ENCODE measurements at places on chromosomes 11 and 22. TPM values are rescaled to one million over a fixed set of nuclear protein-coding genes. Genes with fewer than 3 reads are reported as not detected.

IFT27 gene
- 9.2 TPM for total RNA-seq

OR8G5 gene
- total RNA-seq: not detected

ZNF214 gene
- not detected for total RNA-seq

GRCh38 chr11:72013765-72014711, 15.3 kb downstream of the IL18BP start:
- DNase-seq: no peak

- DNase-seq: no peak
These were observed 29.7 kb upstream of the CHRNA10 start for GRCh38 chr11:3700910-3701309.

GRCh38 chr22:43845981-43846380, 16.3 kb downstream of the SULT4A1 start:
- no peak for DNase-seq

GRCh38 chr11:11293798-11294550, 59.1 kb downstream of the CSNK2A3 start:
- DNase-seq: no peak

DNA sequence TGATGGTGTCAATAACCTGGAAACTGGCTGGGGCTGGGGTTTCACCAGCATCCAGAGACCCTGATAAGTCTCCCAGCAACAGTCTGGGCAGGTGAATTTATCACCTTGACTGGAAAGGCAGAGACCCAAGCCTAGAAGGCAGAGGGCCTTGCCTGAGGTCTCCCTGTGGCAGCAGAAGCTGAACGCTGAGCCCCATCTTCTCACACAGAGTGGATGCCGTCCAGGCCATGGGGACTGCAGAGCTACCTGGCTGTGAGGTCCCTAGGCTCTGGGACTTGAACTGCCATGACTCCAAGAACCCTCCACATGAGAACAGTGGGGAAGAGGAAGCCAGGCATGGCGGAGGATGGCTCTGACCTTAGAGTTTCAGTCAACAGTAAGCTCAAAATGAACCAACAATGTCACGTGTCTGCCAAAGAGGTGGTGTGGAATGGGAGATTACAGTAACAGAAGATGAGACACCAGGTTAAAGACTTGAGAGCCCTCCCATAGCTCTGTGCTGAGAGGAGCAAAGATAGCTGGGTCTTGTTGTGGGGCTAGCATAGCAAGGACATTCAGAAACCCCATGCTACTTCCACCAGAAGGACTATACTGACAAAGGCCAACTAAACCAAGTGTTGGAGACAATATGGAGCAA, 79.1 kb upstream of the LINC01488 start:
- no peak for DNase-seq

DNA sequence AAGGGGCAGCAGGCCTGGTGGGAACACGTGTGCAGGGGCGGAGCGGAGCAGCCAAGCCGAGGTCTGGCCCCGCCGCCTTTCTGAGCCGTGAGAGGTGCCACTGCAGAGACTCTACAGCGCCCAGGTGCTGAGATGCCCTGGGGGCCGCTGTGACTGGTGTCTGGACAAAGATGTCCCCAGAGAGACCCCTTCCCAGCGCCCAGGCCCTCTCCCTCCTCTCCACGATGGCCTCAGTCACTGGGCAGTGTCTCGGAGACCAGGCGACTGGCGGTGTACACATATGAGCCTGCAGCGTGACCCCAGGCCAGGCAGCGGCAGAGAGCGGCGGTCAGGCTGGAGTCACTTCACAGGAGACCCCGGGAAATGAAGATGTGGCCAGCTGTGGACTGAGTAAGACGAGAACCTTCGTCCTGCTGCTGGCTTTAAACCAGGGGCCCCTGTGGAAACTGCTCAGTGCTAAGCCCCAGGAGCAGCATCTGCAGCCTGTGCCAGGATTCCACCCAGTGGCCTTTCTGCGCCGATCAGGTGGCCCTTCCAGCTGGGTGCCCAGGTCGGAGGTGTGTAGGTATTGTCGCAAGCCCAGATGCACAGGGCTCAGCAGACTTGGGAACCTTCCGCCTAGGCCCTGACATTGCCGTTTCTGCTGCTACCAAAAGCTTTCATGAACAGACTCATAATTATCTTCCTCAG, 34.7 kb downstream of the MOB2 start:
- no peak for DNase-seq

GRCh38 chr11:67662142-67662834, 11.8 kb upstream of the ACY3 start:
- DNase-seq: no peak
